Calu3 (cell line): ENCODE measurements at places on chromosomes 1 and 21. TPM values are rescaled to one million over a fixed set of nuclear protein-coding genes. Genes with fewer than 3 reads are reported as not detected.

DNA sequence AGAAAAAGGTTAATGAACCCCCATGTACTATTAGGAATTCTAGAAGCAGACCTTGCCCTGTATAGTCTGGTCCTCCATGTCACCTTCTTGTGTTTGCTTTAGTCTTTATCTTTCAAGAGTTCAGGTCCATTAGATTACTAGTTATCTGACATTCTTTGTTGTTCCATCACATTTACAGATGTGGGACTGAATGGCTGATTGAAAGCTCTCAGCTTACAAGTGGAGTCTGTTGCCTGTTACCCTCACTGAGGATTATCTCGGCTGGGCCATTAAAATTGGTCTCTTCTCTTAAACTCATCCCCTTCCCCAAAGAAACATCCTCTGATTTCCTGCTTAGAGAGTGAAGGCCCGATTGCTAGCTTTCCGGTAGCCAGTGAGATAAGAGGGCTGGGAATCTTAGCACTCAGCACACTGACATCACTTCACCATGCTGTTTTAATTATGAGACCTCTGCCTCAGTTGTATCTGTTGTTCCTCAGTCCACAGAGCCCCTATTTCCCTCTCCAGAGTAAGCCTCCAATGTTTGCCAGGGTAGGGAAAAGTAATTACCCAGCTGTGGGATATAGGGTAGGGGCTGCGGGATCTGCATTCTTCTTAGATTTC, 76.8 kb downstream of the LPGAT1 start:
- no peak for DNase-seq

- DNase-seq: no peak
Observed at GRCh38 chr1:56484695-56485094, 94.7 kb downstream of the PLPP3 start.

DNA sequence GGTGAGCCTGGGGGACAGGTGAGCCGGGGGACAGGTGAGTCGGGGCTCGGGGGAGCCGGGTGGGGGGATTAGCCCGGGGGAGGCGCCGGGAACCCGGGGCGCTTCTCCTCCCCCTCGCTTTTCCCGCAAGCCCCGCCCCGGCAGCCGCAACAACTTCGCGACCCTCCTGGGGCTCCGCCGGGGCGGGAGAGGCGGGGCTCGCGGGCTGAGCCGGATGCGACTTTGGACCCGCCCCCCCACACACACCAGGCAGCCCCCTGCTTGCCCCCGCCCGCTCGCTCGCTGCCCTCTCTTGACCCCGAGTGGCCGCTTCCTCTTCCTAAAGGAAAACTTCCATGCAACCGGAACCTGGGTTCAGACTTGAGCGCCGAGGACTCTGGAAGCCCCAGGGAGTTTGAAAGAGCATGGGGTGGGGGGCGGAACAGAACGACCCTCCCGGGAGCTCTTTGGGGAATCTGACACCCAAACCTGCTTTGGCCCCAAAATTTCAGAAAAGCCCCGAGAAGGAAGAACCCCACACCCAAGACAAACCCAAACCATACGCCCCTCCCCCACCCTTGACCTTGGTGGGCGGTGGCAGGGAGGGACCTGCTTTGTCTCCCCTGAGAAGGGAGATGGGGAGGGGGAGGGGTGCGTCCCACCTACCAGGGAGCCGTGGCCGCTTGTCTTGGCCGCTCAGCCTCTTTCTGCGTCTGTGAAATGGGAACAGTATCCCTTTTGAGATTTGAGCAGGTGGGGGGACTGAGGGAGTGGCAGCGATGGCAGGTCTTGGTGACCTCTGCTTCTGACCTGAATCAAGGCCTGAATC, 550 bp downstream of the ARHGEF16 start:
- DNase-seq: peak; percentile 66

GRCh38 chr1:220164116-220164515, 70.2 kb downstream of the IARS2 start:
- no peak for DNase-seq

DNA sequence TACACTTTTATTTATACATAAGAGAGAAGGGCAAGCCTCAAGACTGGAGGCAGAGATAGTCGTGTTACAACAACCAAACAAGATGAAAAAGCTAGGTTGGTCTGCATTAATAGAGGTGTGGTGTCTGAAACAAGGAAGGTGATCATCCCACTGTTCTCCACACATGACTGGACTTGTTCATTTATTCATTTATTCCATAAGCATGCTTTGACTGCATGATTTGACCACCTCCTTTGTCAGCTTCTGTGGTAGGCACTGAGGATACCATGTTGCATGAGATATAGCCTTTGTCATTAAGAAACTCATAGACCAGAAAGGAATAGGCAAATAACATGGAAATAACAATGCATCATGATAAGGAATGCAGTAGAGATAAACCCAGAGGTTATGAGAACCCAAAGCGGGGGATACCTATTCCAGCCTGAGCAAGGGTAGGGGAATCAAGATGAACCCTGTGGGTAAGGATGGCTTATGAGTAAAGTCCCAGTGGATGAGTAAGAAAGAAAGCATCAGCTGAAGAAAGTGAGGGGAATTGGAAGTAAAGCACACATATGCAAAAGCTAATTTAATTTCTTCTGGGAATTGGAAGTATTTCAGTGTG, 173.7 kb upstream of the FGGY start:
- DNase-seq: no peak

DNA sequence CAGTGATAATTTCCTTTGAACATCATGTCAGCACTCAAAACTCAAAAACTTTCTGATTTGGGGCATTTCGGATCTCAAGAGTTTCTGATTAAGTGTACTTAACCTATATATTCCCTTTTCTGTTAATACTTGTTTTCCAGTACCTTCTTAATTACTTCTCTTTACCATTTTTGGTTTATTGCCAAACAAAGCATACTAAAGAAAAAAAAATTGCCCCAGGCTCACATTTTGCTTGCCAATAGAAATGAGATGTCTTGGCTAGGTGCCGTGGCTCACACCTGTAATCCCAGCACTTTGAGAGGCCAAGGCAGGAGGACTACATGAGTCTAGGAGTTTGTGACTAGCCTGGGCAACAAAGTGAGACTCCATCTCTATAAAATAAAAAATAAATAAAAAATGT, 4.8 kb downstream of the PSMD4 start:
- no peak for DNase-seq

GRCh38 chr1:79323239-79324025, 316.9 kb upstream of the ADGRL4 start:
- DNase-seq: peak; percentile 6

GRCh38 chr1:222464841-222465210, 83.1 kb downstream of the HHIPL2 start:
- peak; percentile 58 for DNase-seq

DNA sequence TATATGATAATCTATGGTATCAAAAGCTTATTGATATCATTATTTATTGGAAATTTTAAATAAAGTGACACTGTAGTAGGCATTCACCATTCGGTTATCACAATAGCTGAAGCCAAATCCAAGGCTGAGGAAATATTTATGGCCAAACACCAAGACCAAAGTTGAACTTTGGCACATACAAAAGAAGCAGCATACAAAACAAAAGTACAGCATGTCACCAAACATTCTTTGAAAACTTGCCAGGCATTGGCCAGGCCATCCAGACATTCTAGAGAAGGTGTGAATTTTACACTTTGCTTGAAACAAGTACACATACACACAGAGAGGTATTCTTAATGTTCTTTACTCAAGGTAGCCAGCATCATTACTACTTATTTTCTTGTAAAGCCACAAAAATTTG, 544.4 kb upstream of the CXADR start:
- DNase-seq: no peak

- DNase-seq: no peak
Observed at GRCh38 chr1:61102041-61102440, 19.7 kb downstream of the NFIA start.

DNA sequence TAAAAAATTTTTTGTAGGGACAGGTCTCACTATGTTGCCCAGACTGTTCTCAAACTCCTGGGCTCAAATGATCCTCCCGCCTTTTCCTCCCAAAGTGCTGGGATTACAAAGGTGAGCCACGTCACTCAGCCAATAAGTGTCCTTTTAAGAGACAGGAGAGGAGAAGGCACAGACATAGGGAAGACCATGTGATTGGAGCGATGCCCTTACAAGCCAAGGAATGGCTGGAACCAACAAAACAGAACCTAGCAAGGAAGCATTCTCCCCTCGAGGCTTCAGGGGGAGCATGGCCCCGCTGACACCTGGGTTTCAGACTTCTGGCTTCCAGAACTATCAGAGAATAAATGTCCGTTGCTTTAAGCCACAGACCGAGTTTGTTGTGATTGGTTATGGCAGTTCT, 37.0 kb downstream of the NDUFS5 start:
- DNase-seq: no peak

GRCh38 chr1:154729577-154729976, 121.6 kb upstream of the ADAR start:
- no peak for DNase-seq

DNA sequence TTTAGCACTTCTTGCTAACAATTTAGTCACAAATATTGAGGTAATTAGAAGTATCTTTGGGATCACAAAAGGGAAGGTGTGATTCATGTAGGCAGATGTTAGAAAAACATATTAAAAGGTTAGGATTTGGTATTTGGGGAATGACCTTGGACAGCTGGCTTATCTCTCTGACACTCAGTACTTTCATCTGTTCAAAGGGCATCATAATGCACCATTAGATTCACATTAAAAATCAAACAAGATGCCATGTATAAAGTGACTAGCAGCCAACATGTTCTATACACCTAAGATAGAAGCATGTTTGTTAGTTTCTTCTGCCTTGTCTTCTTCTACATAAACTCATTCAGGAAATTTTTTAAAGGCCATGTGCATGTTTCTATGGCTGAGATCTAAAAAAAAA, 56.5 kb upstream of the ESRRG start:
- no peak for DNase-seq

DNA sequence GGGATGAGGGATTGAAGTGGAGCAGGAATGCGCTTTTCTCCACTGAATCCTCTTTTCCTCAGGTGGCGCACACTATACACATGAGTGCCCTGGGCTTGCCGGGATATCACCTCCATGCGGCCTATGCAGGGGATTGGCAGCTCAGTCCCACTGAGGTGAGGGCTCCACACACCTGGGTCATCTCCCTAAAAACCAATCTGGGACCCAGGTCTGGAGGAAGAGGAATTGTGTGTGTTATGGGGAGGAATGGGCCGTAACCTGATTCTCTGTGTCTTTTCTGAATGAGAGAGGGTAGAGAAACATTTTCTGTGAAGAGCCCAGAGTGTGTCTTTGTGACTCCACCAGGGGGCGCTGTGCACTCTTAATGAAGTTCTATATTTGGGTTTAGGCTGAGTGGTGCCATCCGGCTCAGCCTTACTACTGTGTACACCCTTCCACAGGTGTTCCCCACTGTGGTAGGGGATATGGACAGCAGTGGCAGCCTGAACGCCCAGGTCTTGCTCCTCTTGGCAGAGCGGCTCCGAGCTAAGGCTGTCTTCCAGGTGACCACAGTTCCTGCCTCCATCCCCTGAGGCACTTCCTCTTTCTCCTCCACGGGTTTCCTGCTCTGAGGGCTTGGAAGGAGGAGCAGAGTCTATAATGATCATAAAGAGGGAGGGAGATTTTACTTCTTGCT, 1.5 kb downstream of the TOMM40L start:
- peak; percentile 89 for DNase-seq

DNA sequence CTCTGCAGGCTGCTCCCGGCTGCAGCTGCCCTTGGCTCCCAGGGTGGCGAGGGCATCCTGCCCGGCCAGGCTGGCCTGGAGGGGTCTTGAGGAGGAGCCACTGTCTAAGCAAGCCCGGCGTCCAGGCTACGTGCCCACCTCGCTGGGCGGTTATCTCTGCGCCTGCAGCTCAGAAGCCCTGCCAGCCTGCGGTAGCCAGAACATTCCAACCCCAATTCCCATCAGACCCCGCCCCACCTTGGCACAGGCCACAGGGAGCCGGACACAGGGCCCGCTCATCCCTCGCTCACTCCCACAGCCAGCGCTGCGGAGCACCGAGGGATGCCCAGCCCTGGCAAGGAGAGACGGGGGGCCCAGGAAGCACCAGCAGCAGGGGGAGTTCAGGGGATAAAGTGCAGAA, 53.9 kb downstream of the MEGF6 start:
- DNase-seq: no peak

DNA sequence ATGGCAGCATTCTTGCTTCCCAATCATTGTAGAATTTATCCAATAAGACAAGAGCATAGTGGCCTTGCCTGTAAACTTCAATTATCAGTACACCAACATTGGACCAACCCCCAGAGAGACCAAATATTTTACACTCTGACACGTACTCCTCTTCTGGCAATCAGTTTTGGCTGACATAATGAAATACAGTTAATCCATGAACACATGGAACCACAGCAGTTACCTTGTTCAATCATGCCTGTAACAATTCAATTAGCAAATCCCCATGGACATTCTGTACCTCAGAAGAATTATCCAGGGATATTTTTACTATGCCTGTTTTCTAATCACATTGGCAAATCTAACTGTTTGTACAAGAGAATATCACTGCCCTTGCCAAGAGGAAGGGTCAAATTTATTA, 2162.0 kb downstream of the MRPL39 start:
- DNase-seq: no peak

- DNase-seq: no peak
Observed at GRCh38 chr1:53842347-53842746, 4.3 kb upstream of the NDC1 start.

GRCh38 chr1:180248731-180249681, 18.9 kb downstream of the LHX4 start:
- peak; percentile 43 for DNase-seq

GRCh38 chr1:245704341-245704740, 549.6 kb downstream of the KIF26B start:
- DNase-seq: no peak

GRCh38 chr21:14675774-14676530, 129.8 kb upstream of the SAMSN1 start:
- no peak for DNase-seq

DNA sequence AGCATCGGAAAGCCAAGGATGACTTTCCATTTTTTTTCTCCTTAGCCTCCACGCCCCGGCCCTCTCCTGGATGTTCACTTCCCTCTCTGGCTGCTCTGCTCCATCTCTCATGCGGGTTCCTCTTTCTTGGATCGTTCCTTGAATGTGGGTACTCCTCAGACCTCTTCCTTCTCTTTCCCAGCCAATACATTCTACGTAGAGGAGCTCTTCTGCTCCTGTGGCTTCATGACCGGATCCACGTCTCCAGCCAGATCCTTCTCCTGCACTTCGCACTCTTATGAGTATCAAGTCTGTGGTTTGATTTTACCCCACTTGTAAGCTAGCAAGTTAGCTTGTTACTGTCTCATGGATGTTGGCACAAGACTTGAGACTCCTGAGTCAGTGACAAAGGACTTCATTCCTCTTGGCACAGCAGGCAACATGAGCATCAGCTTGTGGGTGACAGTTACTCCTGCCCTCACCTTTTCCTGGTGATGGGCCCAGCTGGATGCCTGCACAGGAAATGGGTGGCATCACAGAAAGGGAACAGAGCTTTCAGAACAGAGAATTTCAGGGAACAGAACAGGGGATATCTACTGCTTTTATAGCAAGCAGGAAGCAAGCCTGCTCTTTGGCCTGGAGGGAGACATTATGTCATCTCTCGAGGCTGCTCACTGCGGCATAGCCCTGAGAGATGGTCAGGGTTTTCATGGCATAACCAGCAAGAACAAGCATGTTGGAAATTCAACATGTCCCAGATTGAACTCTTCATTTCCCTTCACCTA, 100.1 kb upstream of the KIF26B start:
- no peak for DNase-seq

Gene GATAD2B
- 58.3 and 62.5 TPM in 2 replicates for total RNA-seq

Gene CFHR1
- not detected in 2 replicates for total RNA-seq

Gene ARHGEF19
- 16.6 and 17.2 TPM in 2 replicates for total RNA-seq

Gene CRYBG2
- total RNA-seq: 6.4 and 17.6 TPM in 2 replicates

Gene SLAMF1
- not detected in 2 replicates for total RNA-seq

Gene KCNJ15
- total RNA-seq: 34.8 and 48.0 TPM in 2 replicates

Gene KPRP
- not detected in 2 replicates for total RNA-seq

Gene C8A
- not detected in 2 replicates for total RNA-seq
